Endodermal cell (in vitro differentiated cells): ENCODE measurements at places on chromosomes 11 and 22.
A peak's percentile ranks its signal among the peaks of the same experiment; 100 is the strongest.

- no peak for DNase-seq
Observed at GRCh38 chr22:32103658-32104315, 55.3 kb downstream of the C22orf42 start.

GRCh38 chr22:41302021-41302767 lies 869 bp downstream of the ZC3H7B start:
- peak; percentile 68 for DNase-seq

DNA sequence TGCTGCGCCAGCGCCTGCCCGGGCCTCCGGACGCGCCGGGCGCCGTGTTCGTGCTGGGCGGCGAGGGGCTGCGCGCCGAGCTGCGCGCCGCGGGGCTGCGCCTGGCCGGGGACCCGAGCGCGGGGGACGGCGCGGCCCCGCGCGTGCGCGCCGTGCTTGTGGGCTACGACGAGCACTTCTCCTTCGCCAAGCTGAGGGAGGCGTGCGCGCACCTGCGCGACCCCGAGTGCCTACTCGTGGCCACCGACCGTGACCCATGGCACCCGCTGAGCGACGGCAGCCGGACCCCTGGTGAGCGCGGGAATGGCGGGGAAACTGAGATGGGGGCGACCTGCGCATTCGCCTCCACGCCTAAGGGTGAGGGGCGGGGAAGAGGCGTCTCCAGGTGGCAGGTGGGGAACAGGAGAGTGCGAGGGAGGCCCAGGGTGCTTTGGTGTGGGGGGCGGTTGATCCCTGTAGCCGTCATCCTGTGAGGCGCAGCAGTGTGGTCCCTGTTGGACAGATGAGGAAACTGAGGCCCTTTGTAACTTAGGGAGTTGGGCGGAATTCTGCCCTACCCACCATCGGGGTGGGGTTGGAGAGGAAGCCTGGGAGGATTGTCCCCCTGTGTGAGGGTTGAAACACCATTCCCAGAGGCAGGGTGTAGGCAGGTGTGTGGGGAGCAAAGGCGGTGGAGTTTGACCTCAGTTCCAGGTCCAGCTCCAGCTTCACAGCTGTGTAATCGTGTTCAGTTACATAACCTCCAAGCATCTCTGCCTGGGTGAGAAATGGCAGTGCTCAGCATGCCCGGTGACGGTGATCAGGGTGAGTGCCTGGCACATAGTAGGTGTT lies 758 bp downstream of the PDXP start:
- no peak for DNase-seq

- no peak for DNase-seq
Observed at GRCh38 chr11:57353852-57354251, 15.7 kb downstream of the P2RX3 start.

GRCh38 chr11:43894546-43894945 lies 13.9 kb downstream of the ALKBH3 start:
- DNase-seq: no peak

DNA sequence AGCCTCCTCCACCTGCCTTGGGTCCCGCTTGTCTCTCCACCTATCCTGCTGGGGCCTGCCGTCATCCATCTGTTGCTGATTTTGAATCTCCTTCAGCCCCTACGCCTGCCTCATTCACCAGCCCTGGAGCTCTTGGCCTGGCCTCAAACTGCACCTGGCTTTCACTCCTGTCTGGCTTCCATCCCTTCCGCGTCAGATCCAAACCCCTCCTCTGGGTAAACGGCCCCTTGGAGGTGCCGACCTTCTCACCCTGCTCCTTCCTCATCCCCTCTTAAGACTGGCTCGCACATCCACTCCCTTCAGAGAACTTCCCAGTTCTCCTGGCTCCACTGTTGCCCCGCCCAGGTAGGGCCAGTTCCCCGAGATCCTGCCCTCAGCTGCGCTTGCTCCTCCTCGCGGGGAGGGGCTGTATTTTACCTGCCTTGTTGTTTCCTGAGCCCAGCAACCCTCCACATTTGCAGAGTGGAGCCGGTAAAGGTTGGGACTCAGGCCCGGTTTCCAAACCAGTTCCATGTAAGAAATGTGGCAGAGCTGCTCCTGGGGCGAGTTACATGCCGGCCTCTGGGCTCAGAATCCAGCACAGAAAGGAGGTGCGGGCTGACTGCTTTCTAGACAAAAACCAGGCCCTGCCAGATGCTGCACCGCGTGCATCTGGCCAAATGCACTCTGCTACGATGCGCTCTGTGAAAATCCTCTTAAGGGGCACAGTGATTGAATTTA lies 13.9 kb upstream of the SHANK2 start:
- peak; percentile 92 for DNase-seq

DNA sequence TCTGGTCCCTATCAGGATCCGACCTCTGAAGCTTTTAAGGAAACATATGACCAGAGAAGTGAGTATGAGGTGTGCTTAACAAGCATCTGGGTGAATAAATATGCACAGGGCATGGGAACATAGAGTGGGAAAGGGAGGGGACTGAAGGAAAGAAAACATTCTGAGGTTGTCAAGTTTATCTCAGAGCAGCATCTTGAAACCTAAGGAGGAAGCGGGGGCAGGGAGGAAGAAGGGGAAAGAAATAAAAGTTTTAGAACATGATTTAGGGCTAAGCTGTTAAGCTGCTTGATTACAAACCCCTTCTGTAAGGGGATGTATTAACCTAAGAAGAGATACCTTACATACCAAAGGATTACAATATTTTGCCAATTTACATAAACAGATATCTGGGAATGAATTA lies 24.0 kb upstream of the SC5D start:
- no peak for DNase-seq

GRCh38 chr11:92845805-92846204 lies 123.6 kb upstream of the MTNR1B start:
- DNase-seq: no peak

DNA sequence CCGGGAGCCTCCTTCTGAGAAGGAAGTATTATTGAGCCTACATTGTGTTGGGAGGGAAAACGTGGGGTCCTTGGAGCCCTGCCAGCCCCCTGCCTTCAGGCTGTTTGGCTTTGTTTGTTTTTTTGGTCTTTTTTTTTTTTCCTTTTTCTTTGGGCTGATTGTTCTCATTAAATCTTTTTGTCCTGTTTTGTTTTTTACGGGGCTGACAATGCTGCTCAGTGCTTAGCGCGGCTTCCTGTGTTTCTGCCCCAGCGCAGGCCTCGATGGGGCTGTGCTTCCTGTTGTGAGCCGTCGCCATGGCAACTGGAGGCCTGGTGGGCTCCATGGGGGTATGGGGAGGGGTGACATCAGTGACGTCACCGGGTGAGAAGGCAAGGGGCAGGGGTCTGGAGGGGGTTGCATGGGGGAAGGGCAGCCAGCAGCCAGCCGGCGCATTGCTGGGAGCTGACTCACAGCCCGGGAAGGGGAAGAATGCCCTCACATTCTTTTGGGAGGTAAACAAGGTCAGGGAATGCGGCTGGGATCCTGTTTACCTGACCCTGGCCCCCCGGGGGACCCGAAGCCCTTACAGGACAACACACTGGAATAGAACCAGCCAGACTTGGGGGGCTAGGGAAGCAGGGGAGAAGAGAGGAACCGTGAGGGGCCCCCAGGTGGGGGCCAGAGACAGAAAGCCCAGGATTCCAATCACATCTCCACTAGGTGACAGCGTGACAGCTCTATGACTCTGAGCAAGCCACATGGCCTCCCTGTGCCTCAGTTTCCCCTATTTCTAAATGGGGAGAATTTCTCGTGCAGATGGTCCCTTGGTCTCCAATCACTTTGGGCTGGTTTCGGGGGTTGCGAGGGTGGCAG lies 22.2 kb upstream of the CBX7 start:
- DNase-seq: peak; percentile 100

DNA sequence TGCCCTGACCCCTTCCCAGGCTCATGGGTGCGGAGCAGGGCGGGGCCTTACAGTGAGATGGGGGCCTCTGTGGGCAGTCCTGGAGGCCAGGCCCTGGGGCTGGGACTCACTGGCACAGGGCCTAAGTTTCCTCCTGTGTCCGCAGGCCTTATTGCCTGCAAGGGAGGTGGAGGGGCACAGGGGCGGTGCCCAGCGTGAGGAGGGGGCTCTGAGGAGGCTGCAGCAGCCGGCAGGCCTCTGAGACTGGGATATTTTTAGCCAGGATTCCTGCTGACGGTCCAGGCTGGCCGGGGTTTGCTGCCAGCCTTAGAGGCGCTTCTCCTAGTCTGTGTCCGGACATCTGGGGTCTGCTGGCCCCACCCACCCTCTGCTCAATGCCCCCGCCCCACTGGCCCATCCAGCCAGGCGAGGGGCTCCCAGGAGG lies 5.7 kb upstream of the RTN4R start:
- DNase-seq: no peak

GRCh38 chr11:132263241-132263640 lies 892.8 kb downstream of the NTM start:
- DNase-seq: no peak

- no peak for DNase-seq
Observed at GRCh38 chr11:9176136-9176535, 84.7 kb upstream of the SCUBE2 start.

DNA sequence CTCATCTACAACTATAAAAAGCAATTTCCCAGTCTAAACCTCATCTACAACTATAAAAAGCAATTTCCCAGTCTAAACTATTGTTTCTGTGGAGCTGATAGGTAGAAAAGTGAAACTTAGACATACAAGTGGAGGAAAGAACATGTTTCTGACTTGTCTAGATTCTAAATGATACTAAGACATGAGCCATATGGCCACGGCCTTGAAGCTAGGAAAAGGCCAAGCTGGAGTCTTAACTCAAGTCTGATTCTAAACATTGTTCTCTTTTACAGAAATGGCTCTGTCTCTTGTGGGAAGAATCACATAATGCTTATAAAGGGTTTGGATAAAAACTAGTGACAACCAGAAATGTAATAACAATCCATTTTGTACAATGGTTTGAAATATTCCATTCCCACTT lies 43.8 kb upstream of the LARGE1 start:
- DNase-seq: no peak
